CD4-positive, alpha-beta memory T cell (primary cell): ENCODE measurements at places on chromosomes 3 and 15.

GRCh38 chr3:193947596-193947995, 188.4 kb upstream of the HES1 start:
- no peak for DNase-seq

- DNase-seq = peak; percentile 23
Measured at GRCh38 chr3:34016925-34017587, 218.6 kb downstream of the PDCD6IP start.

- no peak for DNase-seq
Measured at GRCh38 chr3:18562364-18563154, 137.4 kb upstream of the SATB1 start.

DNA sequence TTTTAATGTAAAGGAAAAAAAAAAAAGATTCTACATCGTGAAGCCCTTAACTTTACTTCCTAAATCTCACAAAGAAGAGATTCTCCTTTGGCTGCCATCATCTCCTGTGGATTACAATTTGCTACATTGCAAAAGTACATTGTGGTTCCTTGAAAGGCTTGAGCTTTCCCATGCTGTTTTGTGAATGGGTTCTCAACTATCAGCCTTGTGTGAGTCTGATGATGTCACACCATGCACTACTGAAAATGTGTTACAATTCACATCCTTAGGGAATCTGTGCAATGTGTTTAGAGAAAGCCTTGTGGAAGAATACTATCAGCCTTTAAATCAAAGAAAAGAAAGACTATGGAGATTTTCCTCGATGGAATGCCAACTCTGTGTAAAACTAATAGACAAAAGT, 510.0 kb upstream of the ALCAM start:
- no peak for DNase-seq

- no peak for DNase-seq
Measured at GRCh38 chr3:129063091-129063640, 2.6 kb downstream of the GP9 start.
